ENCODE measurements at places on chromosomes 3 and 15.

- DNase-seq: peak; percentile 13
These were observed 145.8 kb downstream of the TPRA1 start for GRCh38 chr3:127444761-127445160.

- DNase-seq: no peak
These were observed 63.3 kb downstream of the ABTB1 start for GRCh38 chr3:127735767-127736693.

DNA sequence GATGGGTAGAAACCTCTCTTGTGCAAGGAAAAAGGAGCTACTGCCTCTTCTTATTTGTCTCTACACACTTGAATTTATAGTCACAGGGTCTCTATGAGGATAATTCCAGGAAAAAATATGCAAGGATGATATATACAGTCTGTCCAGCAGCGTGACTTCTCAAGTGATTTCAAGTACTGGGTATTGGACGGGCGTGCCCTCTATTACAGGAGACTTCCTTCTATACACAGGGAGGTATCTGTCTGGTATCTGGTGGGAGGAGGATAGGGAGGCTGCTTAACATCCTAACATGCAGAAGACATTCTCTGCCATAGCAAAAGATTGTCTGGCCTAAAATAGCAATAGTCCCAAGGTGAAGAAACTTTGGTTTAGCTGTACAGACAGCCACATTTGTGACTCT, 146.1 kb downstream of the TPRG1 start:
- no peak for DNase-seq

DNA sequence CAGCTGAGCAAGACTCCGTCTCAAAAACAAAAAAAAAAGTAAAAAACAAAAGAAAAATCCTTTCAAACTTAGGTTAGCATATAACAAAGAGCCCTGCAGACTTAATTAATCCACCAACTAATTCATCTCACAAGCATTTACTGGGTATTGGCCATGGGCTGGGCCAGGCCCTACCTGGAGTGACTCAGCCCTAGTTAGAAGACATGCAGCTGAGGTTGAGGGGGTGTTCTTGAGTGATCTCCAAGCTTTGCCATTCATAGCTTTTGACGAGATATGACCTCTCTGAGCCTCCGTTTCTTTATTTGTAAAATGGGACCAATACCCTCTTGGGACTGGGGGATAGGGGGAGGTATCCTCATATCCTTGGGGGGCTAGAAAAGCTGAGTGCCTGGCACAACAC, 7.8 kb downstream of the FBXL22 start:
- DNase-seq: no peak

- DNase-seq: no peak
These were observed 31.3 kb upstream of the SETMAR start for GRCh38 chr3:4271834-4272233.

GRCh38 chr3:89098964-89099585, 8.3 kb upstream of the EPHA3 start:
- DNase-seq: no peak

GRCh38 chr3:153591561-153592245, 429.7 kb downstream of the RAP2B start:
- no peak for DNase-seq

DNA sequence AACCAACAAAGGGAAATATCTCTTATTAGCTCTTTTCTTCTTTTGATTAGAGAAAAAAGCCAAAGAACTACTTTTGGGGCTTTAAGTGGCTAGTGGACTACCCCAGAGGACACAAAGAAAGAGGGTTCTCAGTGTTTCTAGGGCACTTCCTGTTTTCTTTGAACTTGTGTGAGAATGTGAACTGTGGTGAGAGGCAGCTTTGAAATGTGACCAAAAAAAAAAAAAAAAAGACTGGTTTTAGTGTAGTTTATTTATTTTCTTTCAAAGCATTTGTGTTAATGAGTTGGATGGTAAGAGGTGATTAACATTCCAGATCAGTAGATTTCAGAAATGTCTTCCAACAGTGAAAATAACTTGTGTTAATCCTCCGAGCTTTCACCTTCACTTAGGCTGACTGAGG, 32.4 kb downstream of the SELENOT start:
- DNase-seq: no peak

- DNase-seq: no peak
These were observed 149.7 kb upstream of the CDIN1 start for GRCh38 chr15:36429707-36430106.

DNA sequence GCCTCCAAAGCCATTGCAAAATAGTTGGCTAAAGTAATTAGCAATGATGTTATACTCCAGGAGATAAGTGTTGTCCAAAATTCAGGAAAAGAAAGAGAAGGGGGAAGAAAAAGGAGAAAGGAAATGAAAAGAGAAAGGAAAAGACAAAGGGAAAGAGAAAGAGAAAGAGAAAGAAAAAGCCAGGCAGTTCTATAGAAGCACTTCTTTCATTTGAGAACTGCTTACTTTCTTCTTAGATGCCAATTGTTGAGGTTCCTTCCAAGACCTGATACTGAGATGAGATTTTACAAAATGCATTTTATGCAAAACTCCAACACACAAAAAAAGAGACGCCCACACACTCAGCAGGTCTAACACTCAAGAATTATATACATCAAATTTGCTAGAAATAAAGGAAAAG, 298.4 kb downstream of the KCNH8 start:
- no peak for DNase-seq

GRCh38 chr15:91780387-91780786, 73.1 kb upstream of the SLCO3A1 start:
- DNase-seq: no peak

- peak; percentile 80 for DNase-seq
These were observed 4.6 kb downstream of the ANXA2 start for GRCh38 chr15:60392986-60393790.

DNA sequence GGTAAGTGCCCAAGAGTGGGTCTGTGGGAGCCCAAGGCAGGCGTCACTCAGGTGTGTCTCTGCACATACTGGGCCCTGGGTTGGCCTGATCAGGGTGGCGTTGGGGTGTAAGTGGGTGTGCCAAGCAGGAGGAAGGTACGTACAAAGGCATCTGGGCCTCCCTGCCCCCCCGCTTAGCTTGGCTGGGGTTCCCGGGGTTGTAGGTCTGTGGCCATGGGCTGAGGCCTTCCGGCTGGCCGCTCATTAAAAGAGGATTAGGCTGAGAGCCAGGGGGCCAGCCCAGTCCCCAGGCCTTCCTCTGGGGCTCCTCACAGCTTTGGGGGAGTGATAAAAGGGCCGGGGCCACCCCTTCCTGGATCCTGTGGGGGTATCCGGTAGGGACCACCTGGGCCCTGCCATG, 13.3 kb downstream of the SEMA3F start:
- DNase-seq: no peak

DNA sequence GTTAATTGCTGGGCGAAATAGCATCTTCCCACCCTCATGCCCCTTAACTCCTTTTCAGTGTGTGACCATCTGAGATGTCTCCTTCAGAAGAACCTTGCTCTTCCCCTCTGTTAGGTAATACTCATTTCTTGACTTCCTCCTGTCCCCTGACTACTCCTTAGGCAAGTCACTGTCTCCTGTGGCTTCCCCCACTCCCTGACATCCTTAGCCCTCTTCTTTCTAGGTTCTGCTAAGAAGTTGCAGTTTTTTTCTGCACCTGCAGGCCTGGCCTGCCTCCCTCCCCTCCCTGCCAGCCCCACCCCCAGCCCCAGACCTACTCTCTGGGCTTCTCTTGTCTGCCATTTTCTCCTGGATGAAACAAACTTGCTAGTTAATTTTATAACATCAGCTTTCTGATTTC, 15.2 kb upstream of the EID1 start:
- DNase-seq: no peak

GRCh38 chr15:76180321-76180720, 120.5 kb downstream of the TMEM266 start:
- no peak for DNase-seq

DNA sequence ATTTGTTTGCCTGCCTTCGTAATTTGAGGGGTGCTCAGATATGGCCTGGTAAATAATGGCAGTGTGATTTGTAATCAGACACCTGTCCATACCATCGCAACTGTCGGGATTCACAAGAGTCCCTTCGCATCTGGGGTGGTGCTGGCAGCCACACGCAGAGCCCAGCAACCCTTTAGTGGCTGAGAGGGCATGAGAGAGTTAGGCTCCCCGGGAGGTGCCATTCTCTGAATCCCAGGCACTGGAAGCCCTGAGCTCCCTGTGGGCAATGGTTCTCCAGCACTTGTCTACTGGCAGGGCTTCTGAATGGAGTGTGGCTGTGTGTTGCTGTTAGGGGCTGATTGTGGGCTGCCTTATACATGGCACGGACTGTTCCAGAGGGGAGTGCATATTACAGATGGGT, 230.1 kb downstream of the EBLN2 start:
- DNase-seq: no peak

DNA sequence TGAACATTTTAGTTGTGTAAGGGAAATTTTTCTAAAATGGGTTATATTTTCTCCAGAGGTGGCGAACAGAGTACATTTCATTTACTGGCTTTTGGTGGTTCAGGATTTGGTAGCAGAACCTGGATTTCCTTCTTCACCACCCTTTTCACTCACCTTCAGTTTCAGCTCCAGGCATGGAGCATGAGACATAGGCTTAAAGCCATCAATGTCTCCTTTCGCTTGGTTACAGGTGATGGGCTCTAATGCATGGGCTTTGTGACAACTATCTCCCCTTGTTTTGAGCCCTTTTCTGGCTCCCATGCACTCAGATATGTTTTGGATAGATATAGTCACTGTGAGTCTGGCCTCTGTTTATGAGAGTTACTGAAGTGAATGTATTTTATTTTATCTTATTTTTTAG, 96.6 kb upstream of the ANKRD28 start:
- no peak for DNase-seq

DNA sequence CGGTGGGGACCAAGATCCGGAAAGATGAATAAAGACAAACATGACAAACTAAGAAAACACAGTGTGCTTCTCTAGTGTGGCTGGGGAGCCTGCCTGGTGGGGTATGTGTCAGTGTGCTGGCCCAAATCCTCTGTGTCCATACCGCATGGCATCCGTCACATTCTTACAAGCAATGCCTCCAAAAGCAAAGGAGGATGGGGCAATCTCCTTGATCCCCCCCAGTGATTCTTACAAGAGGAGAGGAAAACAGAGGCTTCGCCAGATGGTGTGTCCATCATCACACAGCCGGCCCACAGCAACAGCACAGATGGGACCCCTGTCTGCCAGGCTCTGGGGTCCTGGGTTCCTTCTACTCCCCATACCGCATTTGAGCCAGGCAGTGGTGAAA, 558 bp upstream of the IL17RC start:
- DNase-seq: no peak

DNA sequence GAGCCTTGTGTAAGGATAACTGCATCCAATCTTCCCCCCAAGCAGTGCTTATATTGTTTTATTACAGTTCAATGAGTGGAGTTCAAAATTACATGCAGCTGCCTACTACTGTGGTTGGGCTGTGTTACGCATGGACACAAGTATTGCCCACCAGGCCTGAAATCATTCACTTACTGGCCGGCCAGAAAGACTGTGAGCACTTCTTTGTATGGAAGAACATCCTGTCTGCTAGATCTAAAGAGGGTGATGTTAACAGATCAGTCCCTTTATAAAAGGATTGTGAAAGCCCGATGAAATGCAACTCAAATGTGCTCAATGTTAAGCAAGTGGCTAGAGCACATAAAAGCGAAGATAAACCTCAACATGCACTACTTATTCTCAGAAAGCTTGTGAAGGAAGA, 132.5 kb downstream of the FOXP1 start:
- DNase-seq: no peak

- DNase-seq: no peak
These were observed 247.7 kb upstream of the CTNNB1 start for GRCh38 chr3:40951636-40952035.

DNA sequence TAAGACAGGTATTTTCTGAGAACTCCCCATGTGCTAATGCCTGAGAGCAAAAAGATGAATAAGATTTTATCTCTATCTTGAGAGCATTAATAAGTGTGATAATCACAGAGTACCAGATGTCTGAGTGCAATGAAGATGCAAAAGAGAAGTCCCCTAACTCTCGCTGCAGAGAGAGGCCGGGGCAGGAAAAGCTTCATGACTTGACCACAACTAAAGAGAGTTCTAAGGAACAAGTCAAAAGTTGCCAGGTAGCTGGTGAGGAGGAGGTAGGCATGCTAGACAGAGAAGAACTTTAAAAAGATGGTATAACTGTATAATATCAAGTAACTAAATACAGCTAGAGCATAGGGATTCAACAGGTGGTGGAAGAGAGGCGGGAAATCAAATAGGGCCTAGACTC, 28.8 kb downstream of the MTMR10 start:
- DNase-seq: no peak

DNA sequence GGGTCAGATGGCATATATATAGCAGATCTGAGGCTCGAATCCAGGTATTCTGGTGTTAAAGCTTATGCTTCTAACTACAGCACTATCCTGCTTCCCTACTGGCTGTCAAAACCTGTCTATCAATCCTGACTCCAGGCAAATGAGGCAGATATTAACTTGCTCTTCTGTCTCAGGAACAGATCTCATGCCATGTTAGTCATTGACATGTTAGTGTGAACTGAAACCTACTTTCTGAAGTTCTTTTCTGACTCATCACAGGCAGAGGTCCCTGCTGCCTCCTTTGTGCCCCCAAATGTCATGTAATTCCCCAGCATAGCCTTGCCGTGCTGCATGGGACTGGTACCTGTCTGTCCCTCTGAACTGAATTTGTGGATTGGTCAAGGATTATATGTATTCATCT, 125.0 kb upstream of the SMAD3 start:
- peak; percentile 27 for DNase-seq

DNA sequence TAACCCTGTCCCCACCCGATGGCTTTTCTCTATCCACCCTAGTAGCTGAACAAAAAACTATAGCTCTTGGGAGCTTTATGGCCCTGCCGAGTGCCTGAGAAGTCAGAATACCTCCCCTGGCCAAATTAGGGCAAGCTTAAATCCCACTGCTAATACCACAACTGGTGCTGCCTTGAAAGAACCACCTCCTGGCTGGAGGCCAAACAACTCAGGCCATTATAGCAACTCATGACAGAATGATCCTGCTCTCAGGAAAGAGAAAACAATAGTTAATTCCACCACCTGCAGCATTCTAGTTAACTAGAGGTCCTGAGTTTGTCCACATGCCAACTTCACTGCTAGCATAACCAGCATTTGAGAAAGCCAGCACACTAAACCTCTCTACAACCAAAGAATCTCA, 123.2 kb downstream of the RTP4 start:
- DNase-seq: no peak

DNA sequence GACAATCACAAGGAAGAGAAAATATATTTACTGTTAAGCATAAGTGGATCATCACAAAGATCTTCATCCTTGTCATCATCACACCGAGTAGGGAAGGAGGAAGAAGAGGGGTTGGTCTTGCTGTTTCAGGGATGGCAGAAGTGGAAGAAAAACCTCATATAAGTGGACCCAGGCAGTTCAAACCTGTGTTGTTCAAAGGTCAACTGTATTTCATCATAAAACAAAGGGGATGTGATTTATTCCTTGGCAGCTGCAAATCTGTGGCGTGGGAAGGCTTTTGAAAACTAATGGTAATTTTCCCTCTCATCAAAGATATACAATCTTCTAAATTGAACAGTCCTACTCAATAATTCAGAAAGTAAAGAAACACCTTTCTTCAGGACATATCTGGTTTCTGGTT, 129.9 kb upstream of the ABI3BP start:
- no peak for DNase-seq

GRCh38 chr3:171290680-171291079, 169.5 kb downstream of the TNIK start:
- no peak for DNase-seq

GRCh38 chr15:58705105-58705504, 44.4 kb downstream of the ADAM10 start:
- DNase-seq: no peak

GRCh38 chr15:39588531-39589192, 7.8 kb downstream of the THBS1 start:
- DNase-seq: no peak
